Amniotic epithelial cell (primary cell): ENCODE measurements at places on chromosomes 4 and X.

- DNase-seq: no peak
Measured at GRCh38 chrX:16953606-16954211, 7.3 kb downstream of the REPS2 start.

GRCh38 chr4:163562496-163562895 lies 68.0 kb downstream of the TMA16 start:
- DNase-seq: no peak

- no peak for DNase-seq
Measured at GRCh38 chrX:70046978-70047377, 2.8 kb downstream of the AWAT2 start.

- no peak for DNase-seq
Measured at GRCh38 chrX:21948897-21949578, 8.5 kb downstream of the SMS start.

DNA sequence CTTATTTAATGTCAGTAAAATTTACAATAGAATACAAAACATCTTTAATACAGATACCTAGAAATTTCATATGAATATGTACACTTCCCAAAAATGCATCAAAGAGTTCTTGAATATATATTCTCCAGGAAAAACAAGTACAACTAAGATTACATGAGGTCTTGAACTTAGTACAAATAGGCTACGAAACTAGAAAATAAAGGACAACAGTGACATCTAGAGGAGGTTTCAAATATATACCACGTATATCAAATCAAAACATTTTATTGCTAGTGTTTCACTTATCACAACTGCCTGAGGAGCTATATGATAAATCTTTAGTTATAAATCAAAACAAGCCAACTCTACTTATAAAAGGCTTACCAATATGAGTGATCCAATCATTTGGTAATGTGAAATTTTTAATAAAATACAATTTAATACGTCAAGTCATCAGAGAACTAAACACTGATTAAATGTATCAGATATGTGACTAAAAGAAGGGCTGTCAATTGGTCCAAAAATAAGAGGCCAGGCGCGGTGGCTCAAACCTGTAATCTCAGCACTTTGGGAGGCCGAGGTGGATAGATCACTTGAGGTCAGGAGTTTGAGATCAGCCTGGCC lies 36.6 kb downstream of the ANAPC10 start:
- peak; percentile 61 for DNase-seq

GRCh38 chr4:169079942-169080827 lies 70.1 kb upstream of the CBR4 start:
- peak; percentile 90 for DNase-seq

- DNase-seq: no peak
Measured at GRCh38 chr4:56940971-56941370, 33.3 kb downstream of the REST start.

GRCh38 chrX:39163581-39164126 lies 362.4 kb downstream of the MID1IP1 start:
- no peak for DNase-seq

- DNase-seq: peak; percentile 63
Measured at GRCh38 chr4:103074744-103075434, 1.7 kb downstream of the SLC9B2 start.

- DNase-seq: no peak
Measured at GRCh38 chr4:141247430-141247780, 26.7 kb downstream of the ZNF330 start.

GRCh38 chrX:147342197-147342596 lies 527.7 kb upstream of the CXorf51A start:
- no peak for DNase-seq
